Pons (tissue), 1 donor: ENCODE measurements at places on chromosomes 5 and 9.

DNA sequence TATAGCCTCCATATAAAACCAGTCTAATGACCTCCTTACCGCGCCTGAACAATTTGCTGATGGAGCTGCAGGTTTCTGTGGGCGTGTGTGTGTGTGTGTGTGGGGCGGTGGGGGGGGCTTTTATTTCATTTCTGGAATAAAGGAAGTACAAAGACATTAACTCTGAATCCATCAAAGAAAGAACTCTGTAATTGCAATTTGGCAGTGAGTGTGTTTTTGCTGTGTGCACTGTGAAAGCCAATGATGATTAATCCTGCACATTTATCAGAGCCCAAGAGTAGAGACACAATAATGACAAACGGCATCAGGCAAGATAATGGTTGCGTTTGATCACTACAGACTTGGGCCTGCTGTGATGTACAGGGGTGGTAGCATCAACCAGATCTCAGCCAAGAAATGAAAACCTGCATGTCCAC lies 29.3 kb upstream of the NDFIP1 start:
- no peak for DNase-seq

- DNase-seq: no peak
Observed at GRCh38 chr9:89149726-89150125, 28.9 kb downstream of the SHC3 start.

- DNase-seq: no peak
Observed at GRCh38 chr5:146944764-146945616, 66.4 kb upstream of the PPP2R2B start.

DNA sequence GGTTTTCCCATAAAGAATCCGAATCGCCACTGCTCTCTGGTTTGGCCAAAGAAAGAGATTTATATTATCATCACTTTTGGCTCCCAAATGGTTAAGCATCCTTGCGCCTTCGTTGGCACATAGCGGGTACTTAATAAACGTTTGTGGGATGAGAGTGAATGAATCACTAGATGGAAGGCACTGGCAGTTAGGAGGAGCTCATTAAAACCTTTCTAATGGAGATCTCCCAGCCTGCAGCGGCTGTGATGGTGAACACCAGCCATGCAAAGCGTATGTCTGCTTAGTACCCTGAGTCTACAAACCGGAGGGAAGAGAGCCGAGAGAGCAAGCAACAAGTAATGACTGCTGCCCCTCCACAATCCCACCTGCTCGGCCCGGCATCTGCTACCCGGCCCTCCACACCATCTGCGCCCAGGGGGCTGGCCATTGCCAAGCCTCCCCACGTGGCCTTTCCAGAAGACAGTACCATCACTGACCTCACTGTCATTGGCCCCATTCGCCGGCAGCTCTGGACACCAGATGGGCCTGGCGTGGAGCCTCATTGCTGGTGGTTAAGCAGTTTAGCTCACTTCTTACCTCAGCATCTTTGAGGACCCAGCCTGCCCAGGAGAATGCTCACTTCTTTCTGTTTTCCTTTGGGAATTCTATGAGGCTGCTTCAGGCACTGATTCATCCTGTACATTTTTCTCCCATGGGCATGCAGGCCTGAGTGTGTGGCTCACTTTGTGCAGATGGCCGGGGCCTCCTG lies 39.3 kb upstream of the ANKRD33B start:
- peak; percentile 69 for DNase-seq

GRCh38 chr5:103256178-103256577 lies 2.4 kb upstream of the MACIR start:
- peak; percentile 61 for DNase-seq

- no peak for DNase-seq
Observed at GRCh38 chr9:14062586-14063221, 251.2 kb downstream of the NFIB start.

- no peak for DNase-seq
Observed at GRCh38 chr9:100294806-100295205, 57.9 kb downstream of the TEX10 start.

- DNase-seq: no peak
Observed at GRCh38 chr9:87883990-87884389, 1.3 kb downstream of the SPATA31E1 start.

GRCh38 chr5:143153332-143154119 lies 250.0 kb downstream of the NR3C1 start:
- no peak for DNase-seq

DNA sequence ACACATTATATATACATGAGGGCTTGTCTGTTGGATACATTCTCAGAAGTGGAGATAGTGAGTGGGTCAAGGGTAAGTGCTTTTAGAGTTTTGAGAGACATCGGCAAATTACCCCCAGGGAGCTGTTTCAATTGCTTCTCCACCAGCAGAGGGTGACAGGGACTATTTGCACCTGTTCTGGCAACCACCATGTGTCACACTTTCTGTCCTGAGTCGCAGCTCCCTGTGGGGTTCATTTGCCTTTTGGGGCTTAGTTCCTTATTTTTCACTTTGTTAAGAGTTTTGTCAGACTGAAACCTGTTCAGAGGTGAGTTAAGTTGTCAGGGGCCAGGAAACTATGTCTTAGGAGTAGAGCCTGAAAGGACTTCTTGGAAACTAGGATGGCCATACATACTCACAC lies 20.1 kb upstream of the SLC36A1 start:
- no peak for DNase-seq

GRCh38 chr5:72234868-72235267 lies 85.2 kb downstream of the MRPS27 start:
- DNase-seq: no peak
